ENCODE measurements at places on chromosomes 1 and 21.
A peak's percentile ranks its signal among the peaks of the same experiment; 100 is the strongest.

GRCh38 chr1:24999906-25000305 is 69.8 kb upstream of the RUNX3 start:
- DNase-seq = no peak

DNA sequence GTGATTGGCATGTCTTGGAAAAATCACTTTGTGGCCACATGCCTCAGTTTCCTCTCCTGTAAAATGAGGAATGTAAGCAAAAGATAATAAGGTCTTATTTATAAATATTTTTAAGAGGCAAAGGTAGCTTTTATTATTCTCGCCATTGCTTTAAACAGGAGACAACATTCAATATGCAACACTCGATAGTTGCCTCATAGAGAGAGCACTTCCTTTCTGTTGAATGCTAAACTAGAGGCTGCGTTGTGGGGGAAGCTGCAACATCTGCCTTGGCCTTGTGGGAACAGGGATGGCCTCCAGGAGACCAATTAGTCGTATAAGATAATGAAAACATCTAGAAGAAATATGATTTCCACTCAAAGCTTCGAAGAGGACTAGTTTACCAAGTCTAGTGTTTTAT is 3.5 kb downstream of the OSCP1 start:
- no peak for DNase-seq

DNA sequence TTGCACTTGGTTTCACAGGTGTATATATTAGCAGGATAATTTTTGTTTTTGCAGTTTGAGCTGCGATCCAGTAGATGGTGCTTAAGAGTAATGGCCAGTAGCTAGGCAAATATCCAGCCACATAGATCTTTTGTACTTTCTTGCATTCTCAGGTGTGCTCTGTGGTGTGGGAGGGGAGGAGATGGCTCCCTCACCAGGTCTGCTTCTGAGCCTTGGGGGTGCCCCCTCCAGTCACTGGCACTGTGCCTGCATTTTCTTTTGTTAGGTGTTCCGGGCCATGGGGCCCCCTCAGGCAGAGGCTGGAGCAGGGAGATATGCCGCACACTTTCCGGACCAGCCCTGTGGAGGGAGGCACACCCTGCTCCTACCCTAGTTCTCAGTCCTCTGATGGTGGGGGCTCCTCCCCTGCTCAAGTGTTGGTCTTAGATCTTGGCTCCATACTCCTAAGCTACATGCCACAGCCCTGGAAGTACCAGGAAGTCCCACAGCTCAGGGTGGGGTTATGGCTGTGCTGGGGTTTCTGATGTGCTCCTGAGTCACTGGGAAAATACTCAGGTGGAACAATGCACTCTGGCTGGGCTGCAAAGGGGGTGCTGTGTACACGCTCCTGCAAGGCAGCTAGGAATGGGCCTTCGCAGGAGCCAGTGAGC is 197.6 kb upstream of the DMRTA2 start:
- DNase-seq = peak; percentile 67

- no peak for DNase-seq
Measured at GRCh38 chr1:185376288-185376687, 59.2 kb upstream of the IVNS1ABP start.

- no peak for DNase-seq
Measured at GRCh38 chr1:224760163-224760562, 144.0 kb downstream of the CNIH3 start.

- no peak for DNase-seq
Measured at GRCh38 chr21:34100790-34101189, 27.4 kb downstream of the MRPS6 start.

GRCh38 chr1:171433451-171433850 is 51.9 kb upstream of the PRRC2C start:
- no peak for DNase-seq

DNA sequence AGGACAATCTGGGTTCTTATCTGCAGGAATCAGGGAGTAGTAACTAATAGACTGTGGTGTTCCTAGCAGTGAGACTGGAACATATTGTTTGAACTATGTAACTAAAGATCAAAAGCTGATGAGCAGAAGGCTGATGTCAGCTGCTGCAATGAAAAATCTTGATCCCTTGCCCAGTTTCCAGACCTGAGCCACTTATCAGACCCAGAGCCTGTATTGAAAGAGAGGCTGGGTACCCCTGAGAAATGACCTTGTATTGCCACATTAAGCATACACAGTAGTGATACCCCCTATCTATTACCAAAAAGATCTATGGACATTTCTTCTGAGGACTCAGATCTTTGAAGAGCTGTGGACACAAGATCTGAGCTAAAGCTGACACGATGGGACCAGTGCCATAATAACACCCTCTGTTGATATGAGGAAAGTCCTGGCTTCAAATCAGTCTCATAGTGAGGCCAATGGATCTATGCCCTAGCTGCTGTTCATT is 178.0 kb upstream of the GALNT2 start:
- no peak for DNase-seq

DNA sequence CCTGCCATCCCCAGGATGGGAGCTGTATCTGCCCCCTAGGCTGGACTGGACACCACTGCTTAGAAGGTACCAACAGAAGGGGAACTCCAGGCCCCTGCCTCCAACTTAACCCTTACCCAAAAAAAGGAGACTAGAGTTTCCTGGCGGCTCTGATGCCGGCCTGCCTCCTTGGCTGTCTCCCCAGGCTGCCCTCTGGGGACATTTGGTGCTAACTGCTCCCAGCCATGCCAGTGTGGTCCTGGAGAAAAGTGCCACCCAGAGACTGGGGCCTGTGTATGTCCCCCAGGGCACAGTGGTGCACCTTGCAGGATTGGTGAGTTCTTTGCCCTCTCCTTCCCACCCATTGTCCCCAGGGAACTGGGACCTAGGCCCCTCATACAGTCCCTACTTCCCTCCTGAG is 8.1 kb upstream of the LRRC71 start:
- DNase-seq = no peak

GRCh38 chr1:57272601-57273000 is 151.3 kb downstream of the DAB1 start:
- DNase-seq = no peak

DNA sequence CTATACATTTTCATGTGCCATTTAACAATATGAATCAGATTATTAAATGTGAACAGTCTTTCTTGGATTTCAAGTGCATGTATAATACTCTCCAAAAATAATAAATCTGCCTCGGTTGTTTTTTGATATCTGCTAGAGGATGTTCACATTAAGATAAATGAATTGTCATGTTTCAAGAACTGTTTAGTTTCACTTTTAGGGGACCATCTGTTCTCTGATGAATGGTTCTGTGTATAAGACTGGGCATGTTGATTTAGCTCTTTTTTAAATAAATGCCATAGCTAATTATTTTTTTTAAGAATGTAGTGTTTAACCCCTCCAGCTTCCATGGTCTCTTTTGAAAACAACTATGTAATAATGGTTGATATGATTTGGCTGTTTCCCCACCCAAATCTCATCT is 1245.1 kb upstream of the ADGRL4 start:
- no peak for DNase-seq

DNA sequence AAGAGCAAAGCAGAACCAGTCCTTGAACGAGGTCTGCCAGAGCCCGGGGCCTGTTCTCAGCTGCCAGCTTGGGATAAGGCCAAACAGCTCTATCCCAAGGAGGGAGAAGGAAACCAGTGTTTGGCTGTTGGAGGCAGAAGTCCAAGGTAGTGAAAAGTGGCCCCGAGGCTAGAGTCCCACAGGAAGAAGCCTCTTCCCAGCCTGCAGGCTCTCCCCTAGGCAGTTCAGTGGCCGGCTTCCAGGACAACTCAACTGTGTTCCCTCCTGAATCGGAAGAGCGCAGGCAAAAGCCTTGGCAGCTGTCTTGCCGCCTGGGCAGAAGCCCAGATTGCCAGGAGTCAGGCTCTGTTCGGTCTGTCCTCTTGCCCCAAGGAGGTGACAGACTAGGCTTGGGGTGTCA is 19.3 kb downstream of the QSOX1 start:
- no peak for DNase-seq

DNA sequence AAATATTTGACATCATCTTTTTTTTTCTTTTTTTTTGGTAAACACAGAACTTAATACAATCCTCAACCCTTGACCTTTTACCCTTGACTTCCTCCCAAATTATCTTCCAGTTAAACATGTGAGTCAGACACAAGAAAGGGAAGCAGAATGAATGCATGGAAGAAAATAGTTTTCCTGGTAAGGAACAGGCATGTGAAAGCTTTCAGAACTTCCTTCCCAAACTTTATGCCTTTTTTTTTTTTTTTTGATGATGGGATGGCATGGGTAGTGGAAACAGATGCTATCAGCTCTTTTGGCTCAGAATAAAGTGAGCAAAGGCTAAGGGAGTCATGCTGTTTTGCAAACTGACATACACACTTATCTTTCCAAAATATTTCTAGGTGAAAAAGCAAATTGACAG is 1079.1 kb downstream of the TTLL7 start:
- DNase-seq = no peak

DNA sequence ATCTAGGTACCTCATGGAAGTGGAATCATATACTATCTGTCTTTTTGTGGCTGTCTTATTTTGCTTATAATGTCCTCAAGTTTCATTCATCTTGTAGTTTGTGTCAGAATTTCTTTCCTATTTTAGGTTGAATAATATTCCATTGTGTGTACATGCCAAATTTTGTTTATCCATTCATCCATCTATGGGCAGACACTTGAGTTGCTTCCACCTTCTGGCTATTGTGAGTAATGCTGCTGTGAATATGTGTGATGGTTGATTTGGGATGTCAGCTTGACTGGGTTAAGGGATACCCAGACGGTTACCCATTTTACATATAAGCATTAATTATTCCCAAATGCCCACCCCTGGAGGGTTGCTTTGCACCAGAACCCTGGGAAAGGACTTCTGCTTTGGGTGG is 477.5 kb downstream of the PTPRU start:
- DNase-seq = no peak

- DNase-seq = no peak
Measured at GRCh38 chr1:100107696-100108095, 25.0 kb downstream of the SASS6 start.

- DNase-seq = no peak
Measured at GRCh38 chr1:107243461-107243860, 102.6 kb downstream of the NTNG1 start.

- DNase-seq = no peak
Measured at GRCh38 chr1:101364370-101365120, 127.7 kb downstream of the S1PR1 start.

DNA sequence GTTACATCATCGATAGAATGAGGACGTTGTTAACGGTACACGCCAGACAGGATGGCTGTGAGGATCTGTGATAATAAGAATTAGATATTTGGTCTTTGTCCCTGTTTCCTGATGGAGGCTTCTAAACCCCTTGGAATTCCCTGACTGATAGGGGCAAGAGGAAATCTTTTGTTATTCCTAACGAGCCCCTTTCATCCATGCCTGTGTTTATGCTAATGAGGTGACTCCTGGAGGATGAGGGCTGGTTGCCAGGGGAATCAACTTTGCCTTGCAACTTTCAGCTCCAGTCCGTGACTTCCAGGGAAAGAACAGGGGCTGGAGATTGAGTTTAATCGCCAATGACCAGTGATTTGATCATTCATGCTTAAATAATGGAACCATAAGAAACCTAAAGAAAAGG is 39.3 kb upstream of the NLRP3 start:
- DNase-seq = no peak

GRCh38 chr21:41016472-41016871 is 151.5 kb upstream of the BACE2 start:
- DNase-seq = no peak

DNA sequence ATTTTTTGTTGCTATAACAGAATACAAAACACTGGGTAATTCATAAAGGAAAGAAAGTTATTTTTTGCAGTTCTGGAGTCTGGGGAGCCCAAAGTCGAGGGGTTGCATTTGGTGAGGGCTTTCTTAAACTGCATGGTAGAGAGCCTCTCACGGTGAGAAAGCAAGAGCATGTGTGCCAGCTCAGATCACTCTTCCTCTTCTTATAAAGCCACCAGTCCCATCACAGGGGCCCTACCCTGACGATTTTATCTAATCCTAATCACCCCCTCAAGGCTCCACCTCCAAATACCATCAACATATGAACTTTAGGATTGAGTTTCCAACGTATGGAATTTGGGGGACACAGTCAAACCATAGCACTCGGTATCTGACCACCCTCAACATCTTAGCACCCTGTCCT is 1.0 kb upstream of the STRIP1 start:
- DNase-seq = no peak

DNA sequence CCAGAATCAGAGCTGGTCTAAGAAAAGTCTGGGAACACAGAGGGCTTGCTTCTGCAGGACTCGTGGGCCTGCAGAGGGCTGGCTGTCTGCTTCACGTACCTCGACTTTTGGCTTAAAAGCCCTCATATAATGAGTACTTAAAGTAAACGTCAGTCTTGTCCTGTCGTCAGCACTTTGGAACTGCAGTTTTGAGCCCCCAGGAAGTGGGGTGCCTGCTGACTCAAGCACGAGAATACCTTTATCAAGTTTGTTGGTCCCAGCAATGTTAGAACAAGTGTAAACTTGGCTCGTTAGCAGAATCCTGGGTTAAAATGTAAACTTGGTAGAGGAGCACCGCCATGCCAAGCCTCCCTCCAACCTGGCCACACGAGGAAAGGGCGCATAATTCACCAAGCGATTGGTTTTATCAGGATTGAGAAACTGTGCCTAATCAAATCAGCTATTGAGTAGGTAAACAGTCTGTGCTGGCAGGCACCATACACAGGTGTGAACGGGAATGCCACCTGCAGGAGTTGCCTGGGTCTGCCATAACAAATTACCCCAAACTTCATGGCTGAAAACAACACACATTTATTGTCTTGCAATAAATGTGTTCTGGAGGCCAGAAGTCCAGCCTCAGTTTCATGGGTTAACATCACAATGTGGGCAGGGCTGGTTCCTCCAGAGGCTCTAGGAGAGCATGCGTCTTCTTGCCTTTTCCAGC is 45.0 kb upstream of the FHAD1 start:
- no peak for DNase-seq

- no peak for DNase-seq
Measured at GRCh38 chr1:200929530-200930278, 35.0 kb downstream of the INAVA start.

DNA sequence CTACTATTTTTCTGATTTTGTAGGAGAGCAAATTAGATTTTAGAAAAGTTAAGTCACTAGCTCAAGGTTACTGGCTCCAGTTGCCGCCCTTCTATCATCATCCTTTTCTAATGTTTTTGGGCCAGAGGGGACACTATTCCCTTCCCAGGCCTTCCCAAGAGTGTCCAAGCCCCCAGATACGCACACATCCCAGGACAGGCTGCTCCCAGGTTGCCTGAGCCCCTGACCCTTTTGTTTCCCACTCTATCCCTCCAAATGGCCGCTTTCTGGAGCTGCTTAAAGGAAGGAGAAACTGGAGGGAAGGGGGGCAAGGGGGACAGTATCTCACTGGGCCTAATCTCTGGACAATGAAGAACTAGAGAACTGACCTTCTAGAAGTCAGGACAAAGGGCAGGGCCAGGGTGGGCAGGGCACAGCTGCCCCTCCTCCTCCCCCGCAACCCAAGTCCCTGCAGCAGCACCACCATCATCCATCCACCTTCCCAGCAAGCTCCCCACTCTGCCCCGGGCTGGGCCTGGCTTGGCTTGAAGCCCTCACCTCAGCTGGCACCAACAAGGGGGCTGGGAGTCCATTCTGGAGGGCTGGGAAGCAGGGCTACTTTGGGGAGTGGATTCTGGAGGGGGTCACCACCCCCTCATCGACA is 1.1 kb upstream of the MAP7D1 start:
- DNase-seq = peak; percentile 47

- DNase-seq = peak; percentile 33
Measured at GRCh38 chr1:218656301-218657037, 311.3 kb downstream of the TGFB2 start.

Measured in NCI-H226 (cell line).